Neural crest cell (in vitro differentiated cells): ENCODE measurements at places on chromosomes 3 and 15.

DNA sequence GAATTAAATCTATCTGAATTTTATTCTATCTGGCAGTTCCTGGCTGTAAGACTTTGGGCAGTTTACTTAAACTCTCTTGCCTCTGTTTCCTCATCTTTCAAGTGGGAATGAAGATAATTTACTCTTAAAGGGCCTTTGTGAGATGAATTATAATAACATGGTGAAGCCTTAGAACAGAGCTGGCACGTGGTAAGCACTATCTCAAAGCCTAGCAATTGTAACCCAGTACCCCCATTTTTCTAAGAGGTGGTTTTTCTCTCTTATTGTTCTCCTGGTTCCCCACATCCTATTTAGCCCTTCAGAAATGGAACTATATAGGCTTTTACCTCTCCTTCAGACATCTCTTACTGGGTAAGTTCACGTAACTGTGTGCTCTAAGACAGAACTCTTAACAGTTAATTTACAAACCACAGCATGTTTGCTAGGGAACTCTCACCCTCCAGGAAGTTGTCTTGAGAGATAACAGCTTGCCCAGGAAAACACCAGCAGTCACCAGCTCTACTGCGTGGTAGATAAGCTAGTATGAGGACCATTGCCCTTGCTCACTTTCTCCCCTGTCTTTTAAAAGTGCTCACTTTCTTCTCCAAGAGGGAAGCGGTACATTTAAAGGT is 12.3 kb upstream of the CRBN start:
- no peak for DNase-seq

DNA sequence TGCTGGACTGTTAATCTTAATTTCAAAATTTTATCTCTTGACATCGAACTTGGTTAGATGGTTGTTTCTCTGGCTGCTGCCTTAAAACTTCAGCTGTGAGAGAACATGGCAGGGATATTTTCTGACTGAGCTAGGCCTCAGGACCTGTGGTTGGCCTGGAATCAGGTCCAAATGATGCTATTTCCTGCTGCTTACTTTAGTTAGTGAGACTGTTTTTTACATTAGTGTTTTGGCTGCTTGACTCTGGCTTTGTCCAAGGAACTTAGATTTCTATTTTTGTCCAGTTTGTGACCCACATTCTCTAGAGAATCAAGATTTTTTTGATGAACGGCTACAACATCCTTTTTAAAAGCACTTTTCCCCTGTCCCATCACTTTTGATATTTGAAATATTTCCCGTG is 497.9 kb upstream of the SGO1 start:
- DNase-seq: no peak

DNA sequence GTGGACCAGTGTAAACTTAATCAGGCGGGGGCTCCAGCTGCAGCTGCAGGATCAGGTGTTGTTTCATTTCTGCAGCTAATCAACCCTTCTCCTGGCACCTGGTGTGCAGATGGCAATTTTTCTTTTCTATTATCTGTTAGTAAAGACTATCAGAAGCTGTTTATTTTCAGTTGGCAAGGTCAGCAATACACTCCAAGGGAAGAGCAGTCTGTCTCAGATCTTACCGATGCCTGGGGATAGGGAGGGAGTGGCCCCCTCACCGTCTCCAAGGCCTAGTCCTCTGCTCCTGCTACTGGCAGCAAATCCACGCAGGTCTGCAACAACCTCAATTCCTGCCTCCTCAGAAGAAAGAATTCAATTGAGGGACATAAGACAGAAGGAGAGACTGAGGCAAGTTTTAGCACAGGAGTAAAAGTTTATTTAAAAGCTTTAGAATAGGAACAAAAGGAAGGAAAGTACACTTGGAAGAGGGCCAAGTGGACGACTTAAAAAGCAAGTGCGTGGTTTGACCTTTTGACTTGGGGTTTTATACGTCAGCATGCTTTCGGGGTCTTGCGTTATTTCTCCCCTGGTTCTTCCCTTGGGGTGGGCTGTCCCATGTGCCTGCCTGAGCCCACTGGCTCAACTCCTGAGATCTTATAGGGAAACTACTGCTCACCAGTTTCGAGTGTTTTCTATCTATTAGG is 9.2 kb downstream of the CCRL2 start:
- DNase-seq: no peak

DNA sequence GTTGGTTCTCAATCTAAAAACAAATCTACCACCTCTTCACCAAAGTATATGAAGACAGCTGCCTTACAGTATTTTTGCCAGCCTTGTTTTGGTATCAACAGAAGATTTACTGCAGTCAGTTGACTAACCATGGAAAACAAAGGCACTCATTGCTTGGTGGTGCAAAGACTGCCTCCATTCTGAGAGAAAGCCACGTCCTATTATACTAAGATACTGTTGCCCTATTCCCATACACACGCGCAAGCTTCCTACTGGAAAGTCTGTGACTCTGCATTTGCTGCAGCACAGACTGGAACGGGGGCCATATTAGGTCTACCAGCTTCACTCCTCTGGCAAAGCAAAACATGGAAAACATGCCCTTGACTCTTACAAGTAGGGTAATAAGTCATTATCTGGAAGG is 18.0 kb downstream of the MTMR10 start:
- DNase-seq: no peak

- peak; percentile 36 for DNase-seq
These were observed 106.0 kb downstream of the MEX3B start for GRCh38 chr15:81939604-81940440.

GRCh38 chr15:85625166-85625830 is 169.4 kb downstream of the KLHL25 start:
- DNase-seq: no peak

DNA sequence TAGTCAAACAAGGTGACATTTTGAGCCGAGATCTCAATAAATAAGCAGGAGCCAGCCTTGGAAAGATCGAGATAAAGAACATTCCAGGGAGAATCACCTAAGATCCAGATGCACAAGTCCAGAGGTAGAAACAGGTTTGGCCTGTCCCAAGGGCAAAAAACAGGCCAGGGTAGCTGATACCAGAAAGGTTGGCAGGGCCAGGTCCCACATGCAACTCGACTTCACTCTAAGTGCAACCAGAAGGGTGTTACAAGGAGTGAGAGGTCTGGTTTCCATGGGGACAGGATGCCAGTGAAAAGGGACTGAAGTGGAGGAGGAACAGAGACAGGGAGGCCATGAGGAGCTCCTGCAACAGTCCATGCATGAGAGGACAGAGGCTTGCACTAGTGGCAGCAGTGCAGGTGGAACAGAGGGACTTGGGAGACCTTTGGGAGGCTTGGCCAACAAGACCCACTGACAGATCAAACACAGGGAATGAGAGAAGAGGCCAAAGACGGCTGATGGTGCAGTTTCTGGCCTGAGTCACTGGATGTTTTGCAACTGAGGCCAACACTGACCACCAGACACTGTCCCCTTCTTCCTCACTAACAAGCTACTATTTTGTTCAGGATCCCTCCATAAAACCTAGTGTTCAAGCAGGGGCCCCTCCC is 5.2 kb downstream of the TPRA1 start:
- no peak for DNase-seq

DNA sequence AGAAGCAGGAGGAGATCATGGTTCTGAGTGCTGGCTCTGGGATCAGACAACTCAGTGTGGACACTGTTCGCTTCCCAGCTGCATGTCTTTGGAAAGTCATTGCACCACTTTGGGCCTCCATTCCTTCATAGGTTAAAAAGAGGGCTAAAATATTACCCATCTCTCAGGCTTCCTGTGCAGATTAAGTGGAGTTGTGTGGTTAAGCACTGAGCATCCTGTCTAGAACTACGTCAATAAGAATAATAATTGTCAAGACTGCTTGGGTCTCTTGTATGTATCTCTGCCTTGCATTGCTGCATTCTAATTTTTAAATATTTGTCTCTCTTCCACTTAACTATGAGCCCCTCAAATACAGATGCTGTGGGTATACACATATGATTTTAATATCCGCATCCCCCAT is 22.3 kb downstream of the CFAP161 start:
- DNase-seq: no peak

- DNase-seq: no peak
These were observed 1353.1 kb downstream of the ZPLD1 start for GRCh38 chr3:103787879-103788278.

- DNase-seq: no peak
These were observed 108.9 kb downstream of the ATG7 start for GRCh38 chr3:11381141-11381540.

GRCh38 chr3:67000009-67000408 is 1.9 kb downstream of the KBTBD8 start:
- DNase-seq: no peak

GRCh38 chr3:57227930-57228751 is 612 bp downstream of the APPL1 start:
- peak; percentile 32 for DNase-seq

GRCh38 chr15:60406513-60407414 is 9.0 kb upstream of the ANXA2 start:
- DNase-seq: no peak

- DNase-seq: no peak
These were observed 11.0 kb upstream of the ARL14 start for GRCh38 chr3:160665784-160666526.

GRCh38 chr3:23185861-23186260 is 17.3 kb upstream of the UBE2E2 start:
- DNase-seq: no peak

DNA sequence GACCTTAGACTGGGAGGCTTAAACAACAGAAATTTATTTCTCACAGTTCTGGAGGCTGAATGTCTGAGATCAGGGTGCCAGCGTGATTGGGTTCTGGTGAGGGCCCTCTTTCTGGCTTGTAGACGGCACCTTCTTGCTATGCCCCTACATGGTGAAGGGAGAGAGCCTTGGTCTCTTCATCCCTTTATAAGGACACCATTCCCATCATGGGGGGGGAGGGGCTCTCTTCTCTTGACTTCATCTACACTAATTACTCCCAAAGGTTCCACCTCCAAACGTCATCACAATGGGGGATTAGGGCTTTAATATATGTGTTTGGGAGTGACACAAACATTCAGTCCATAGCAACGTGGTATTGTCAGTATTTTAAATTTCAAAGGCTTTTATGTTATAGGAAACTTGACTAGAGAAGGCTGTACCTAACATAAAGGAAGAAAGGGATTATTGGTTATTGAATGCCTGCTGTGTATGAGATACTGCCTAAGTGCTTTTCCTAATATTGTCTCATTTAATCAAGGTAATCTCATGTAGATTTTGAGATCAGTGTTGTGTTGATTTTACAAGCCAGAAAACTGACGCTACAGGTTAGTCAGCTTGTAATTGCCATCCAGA is 20.9 kb downstream of the SYN2 start:
- DNase-seq: no peak

DNA sequence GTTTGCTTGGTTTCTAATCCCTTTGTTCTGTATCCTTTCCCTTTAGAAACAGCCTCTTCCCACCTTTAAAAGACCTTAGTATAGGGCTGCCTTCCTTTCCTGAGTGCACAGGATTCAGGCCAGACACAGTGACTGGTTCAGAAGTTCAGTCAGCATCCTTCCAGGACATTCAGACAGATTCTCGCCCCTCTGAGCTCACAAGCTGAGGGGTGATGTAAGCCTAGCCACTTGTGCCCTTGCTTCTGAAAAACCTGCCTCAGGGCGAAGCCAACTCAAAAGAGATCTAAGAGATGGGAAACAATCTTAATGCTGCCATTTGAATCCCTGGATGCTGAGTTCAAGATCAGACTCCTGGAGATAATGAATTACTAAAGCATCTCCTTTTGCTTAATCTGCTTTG is 6.7 kb upstream of the NSMCE3 start:
- no peak for DNase-seq

GRCh38 chr3:14283813-14284438 is 105.3 kb downstream of the LSM3 start:
- no peak for DNase-seq

DNA sequence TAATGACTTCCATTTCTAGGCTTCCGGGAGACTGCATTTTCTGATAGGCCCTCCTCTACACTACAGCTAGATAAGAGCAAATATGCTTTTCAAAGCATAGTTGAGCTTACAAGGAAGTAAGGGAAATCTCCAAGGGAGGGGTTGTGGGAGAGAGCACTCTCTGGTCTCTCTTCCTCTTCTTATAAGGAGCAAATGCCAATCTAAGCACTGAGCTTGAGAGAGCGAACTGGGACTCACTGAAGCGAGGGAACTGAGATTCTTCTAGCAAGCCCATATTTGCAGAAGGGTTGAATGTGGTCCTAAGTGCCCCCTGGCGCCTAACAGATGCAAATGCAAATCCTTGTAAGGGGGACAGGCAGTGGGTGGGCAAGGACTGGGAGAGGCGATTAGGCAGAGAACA is 164.8 kb downstream of the ERC2 start:
- DNase-seq: peak; percentile 49

GRCh38 chr15:68341760-68342725 is 64.5 kb downstream of the FEM1B start:
- DNase-seq: no peak

DNA sequence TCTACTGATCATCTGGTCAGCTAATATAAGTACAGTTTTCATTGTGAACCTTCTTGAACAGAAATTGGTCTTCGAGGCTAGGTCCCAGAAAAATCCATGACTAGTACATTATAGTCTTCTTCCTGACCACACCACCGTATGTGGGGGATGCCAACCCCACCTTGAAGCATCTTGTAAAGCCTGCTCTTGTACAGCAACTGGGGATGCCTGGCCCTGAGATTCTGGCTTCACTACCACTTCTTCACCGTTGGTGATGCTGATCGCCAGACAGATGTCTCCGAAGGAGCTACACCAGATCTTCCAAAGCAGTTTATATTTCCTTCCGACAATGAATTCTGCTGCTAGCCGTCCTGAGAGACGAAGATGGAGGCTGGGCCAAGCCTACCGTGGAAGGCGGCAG is 238.3 kb downstream of the CDIN1 start:
- DNase-seq: no peak

- no peak for DNase-seq
These were observed 235.4 kb downstream of the FHIT start for GRCh38 chr3:61015859-61016258.

GRCh38 chr15:90264671-90265070 is 801 bp upstream of the NGRN start:
- DNase-seq: no peak

GRCh38 chr15:89893027-89893426 is 767 bp downstream of the AP3S2 start:
- DNase-seq: no peak

- DNase-seq: no peak
These were observed 50.3 kb upstream of the PPP2R3A start for GRCh38 chr3:135915206-135915605.
